ENCODE measurements at places on chromosomes 6 and 20.

- DNase-seq: no peak
These were observed 69.2 kb downstream of the ATG5 start for GRCh38 chr6:106256201-106256968.

GRCh38 chr20:23530937-23531567, 37.2 kb downstream of the CST9L start:
- DNase-seq: no peak

- DNase-seq: no peak
These were observed 150.0 kb upstream of the MARCKS start for GRCh38 chr6:113707194-113707593.

GRCh38 chr6:85662251-85662650, 19.6 kb upstream of the SYNCRIP start:
- DNase-seq: no peak

- no peak for DNase-seq
These were observed 35.6 kb downstream of the RIOK1 start for GRCh38 chr6:7424967-7425807.

GRCh38 chr6:36598326-36598725, 4.2 kb downstream of the SRSF3 start:
- no peak for DNase-seq

DNA sequence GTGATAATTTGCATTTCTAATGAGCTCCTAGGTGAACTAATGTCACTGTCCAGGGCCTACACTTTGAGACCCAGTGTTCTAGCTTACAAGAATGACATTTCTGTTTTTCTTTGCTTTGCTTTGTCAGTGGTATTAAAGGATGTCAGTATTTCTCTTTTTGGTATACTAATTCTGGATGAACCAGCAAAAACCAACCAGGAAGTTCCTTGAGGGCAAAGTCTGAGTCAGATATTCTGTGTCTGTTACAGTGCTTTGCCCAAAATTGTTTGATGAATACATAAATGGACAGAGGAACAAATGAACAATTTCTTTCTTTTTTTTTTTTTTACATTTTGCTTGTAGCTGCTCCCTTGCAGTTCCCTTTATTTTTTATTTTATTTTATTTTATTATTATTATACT, 15.4 kb downstream of the COQ3 start:
- no peak for DNase-seq

DNA sequence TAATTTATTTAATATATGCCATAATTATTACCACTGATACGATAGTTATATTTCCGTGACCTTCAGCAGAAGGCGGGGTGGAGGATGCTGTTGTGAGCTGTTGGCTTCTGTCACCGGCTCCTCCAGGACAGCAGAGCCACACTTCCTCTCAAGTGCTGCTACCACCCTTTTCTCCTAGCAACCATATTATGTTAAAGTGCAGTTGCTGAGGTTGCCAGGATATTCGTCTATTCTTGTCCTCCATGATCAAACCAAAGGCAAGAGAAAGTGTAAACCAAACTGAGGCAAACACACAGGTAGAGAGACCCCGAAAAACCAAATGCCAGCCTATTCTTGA, 27.8 kb downstream of the RGS17 start:
- no peak for DNase-seq

- DNase-seq: no peak
These were observed 1.1 kb upstream of the CDC5L start for GRCh38 chr6:44386364-44386928.

DNA sequence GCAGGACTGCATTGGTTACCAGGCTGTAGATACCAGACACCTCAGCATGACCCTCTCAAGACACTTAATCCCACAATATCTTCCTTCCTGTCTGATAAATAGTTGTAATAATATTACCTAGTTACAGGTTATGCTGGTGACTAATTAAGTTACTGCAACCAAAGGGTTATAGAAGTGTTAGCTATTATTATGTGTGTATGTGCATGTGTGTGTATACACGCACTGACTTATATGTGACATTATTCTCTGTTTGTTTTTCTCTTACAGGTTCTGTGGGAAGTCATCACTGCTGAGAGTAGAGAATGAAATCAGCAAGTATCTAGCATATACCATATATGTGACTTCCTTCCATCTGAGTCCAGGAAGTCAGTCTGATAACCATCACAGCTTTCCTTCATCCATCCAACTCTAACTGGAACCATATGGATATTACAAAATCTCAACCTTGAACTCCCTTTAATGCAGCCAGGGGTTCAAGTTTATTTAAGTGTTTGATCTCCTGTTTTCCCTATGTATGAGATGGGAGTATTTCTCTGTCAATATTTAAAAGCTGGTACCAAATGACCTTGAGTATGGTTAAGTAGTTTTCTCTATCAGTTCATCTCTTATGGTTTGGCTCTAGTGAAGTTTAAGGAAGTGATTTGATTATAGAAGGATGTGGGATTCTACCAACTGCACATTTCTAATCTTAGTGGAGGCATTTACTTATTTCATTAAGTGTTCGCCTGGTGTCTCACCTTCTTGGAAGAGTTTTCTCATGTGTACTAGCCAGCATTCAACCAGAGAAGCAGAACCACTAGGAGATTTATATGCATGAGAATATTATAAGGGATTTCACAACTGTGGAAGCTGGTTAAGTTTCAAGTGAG, 313.2 kb downstream of the HIVEP2 start:
- no peak for DNase-seq

- DNase-seq: no peak
These were observed 714 bp upstream of the RTEL1 start for GRCh38 chr20:63657260-63657936.

- DNase-seq: no peak
These were observed 46.9 kb downstream of the ANKRD6 start for GRCh38 chr6:89479897-89480296.

- DNase-seq: no peak
These were observed 1062.0 kb downstream of the HACE1 start for GRCh38 chr6:103797738-103798137.

DNA sequence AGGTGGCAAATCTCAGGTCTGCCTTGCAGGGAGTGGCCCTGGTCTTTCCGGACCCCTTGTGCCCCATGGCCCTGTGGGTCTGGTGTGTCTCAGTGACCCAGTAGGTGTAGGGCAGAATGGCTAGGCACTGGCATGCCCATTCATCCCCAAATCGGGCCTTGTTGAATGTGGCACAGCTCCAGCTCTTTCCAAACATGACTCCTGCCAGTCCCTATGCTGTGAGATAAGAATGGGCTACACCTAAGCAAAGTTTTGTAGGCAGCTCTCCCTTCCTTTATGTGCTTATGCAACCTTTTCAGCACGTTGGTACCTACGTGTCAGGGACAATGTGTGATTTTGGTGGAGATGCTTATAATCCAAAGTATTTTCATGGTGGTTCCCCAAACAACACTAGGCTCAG, 33.9 kb downstream of the FOXO3 start:
- DNase-seq: no peak

Data from activated CD8-positive, alpha-beta memory T cell treated with anti-CD3 and anti-CD28 coated beads for 1 hour (primary cell).